ENCODE measurements at places on chromosomes 7 and 10.

- no peaks in the 10 kb centered on the region for H3K4me1 ChIP-seq
- H3K27ac ChIP-seq = no peak overlapping the region
- no peaks in the 10 kb centered on the region for H3K27me3 ChIP-seq
Observed at GRCh38 chr10:130359711-130360110, 223.5 kb downstream of the GLRX3 start.

DNA sequence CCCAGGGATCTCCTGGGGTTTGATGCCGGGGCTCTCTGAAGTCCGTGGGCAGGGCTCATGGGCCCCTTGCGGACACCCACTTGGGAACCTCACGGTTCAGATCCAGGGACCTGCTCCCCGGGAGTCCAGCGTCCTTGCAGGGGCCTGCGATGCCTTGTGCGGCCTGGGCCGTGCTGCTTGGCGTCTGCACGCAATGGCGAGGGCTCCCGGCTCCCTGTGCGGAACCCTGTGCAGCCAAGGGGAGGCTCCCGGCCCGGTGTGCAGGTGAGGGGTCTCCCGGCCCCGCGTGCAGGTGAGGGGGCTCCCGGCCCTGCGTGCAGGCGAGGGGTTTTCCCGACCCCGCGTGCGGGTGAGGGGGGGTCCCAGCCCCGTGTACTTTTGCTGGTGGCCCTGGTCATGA is 146.7 kb downstream of the DNAJB6 start:
- no peaks in the 10 kb centered on the region for H3K4me1 ChIP-seq
- H3K27ac ChIP-seq = no peak overlapping the region
- no peaks in the 10 kb centered on the region for H3K27me3 ChIP-seq
- H3K4me3 ChIP-seq = no peak overlapping the region
- DNase-seq = no peak
- H3K36me3 ChIP-seq = no peaks in the 10 kb centered on the region

DNA sequence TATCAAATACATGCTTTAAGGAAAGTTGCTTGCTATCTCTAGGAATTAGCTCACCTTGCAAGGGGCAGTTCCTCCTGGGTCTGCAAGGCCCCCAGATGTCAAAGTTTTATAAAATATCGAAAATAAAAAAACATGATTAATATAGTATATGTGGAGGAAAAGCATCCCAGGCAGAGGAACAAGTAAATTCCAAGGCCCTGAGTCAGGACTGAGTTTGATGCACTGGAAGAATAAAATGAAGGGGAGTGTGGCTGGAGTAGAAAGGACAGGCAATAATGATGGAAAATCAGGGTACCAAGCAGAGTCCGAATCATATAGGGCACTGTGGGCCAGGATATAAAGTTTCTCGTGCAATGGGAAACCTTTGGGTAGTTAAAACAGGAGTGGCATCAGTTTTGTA is 112.4 kb upstream of the EEPD1 start:
- no peaks in the 10 kb centered on the region for H3K27me3 ChIP-seq
- peaks cover 25% of the 10 kb centered on the region for H3K4me1 ChIP-seq
- H3K4me3 ChIP-seq = no peak overlapping the region
- H3K36me3 ChIP-seq = no peaks in the 10 kb centered on the region
- peak overlapping the region; percentile 53 for H3K27ac ChIP-seq

DNA sequence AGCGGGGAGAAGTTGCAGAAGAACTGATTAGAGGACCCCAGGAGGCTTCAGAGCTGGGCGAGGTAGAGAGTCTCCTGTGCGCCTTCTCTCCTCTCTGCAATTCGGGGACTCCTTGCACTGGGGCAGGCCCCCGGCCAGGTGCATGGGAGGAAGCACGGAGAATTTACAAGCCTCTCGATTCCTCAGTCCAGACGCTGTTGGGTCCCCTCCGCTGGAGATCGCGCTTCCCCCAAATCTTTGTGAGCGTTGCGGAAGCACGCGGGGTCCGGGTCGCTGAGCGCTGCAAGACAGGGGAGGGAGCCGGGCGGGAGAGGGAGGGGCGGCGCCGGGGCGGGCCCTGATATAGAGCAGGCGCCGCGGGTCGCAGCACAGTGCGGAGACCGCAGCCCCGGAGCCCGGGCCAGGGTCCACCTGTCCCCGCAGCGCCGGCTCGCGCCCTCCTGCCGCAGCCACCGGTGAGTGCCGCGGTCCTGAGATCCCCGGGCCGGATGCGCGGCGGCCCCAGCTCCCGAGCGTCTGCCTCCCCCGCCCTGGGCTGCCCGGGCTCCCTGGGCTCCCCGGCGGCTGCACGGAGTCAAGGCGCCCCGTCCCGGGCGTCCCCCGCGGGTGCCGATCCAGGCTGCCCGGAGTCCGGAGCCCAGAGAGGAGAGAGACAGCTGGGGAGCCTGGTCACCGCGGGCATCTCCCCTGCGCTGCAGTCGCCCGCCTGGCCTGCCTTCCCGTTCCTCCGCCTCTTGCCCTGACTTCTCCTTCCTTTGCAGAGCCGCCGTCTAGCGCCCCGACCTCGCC is at the start of gene PLAU:
Gene PLAU (plus strand): TSS at position 369 of the 789 bp plus-strand sequence. CDS start 424 bp downstream, outside the sequence.
- peaks cover 2% of the 10 kb centered on the region for H3K36me3 ChIP-seq
- H3K27me3 ChIP-seq = no peaks in the 10 kb centered on the region
- DNase-seq = no peak
- peak within 1 kb of the TSS; percentile 77 for H3K4me3 ChIP-seq
- peaks cover 73% of the 10 kb centered on the region for H3K4me1 ChIP-seq
- H3K27ac ChIP-seq = peak within 1 kb of the TSS; percentile 97

DNA sequence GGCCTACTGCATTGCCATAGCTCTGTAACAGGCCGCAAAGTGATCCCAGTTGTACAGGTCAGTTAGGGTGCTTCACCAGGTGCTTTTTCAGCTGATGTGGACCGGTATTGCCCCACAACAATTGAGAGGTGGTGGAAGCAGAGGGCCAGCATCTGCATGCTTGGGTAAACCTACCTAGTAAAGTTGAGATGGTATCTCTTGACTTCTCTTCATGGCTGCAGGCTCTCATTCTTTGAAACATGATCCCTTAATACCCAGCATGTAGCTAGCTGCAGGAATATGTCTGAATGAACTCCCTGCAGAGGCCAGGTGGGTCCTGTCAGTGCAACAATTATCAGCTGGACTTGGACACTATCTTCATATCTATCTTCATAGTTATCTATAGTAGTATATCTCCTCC is 60.7 kb upstream of the CCDC6 start:
- H3K4me1 ChIP-seq = no peaks in the 10 kb centered on the region
- H3K27ac ChIP-seq = no peak overlapping the region
- no peaks in the 10 kb centered on the region for H3K36me3 ChIP-seq
- no peak for DNase-seq
- no peak overlapping the region for H3K4me3 ChIP-seq
- H3K27me3 ChIP-seq = no peaks in the 10 kb centered on the region

DNA sequence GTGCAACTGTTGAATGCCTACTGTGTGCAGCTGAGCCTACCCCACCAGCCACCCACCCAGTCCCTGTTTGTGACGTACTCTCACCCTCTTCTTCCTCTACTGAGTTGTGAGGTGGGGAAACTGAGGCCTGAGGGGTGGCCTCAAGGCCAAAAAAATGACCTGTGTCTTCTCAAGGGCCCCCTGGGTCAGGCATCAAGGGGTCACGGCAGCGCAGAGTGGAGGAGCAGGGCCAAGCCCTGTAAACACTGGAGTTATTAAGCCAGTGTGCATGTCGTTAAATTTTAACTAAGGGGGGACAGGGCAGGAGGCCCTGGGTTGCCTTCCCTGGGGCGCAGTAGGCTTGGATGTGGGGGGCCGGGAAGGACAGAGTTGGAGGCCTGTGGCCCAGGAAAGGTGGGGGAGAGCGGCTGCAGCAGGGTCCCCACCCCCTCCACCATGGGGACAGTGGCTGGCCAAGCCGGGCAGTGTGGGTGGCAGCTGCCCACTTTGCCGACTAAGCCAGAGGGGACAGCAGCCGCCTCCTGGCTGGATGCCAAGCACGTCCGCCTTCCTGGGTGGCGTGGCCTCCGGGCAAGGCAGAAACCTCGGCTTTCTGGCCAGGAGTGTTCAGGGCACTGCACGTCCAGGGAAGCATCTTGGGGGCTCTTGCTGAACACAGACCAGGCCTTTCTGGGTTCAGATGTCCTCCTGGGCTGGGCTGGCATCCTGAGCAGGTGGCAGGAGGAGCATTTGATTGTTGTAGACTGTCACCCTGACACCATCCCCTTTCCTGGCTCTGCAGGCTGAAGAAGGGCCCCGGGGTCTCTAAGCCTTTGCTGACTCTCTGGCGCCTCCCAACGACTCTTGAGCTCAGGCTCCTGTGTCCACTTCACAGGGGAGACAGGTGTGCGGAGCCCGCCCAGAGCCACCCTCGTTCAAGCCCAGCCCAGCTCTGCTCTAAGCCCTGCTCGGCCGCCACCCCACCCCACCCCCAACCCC is 1.9 kb downstream of the SLC29A4 start:
- no peaks in the 10 kb centered on the region for H3K36me3 ChIP-seq
- no peak overlapping the region for H3K27ac ChIP-seq
- H3K4me1 ChIP-seq = peaks cover 8% of the 10 kb centered on the region
- no peak overlapping the region for H3K4me3 ChIP-seq

All from Panc1 (cell line).